Progenitor cell of endocrine pancreas (in vitro differentiated cells): ENCODE measurements at places on chromosomes 6 and 20.

GRCh38 chr20:48689874-48690571 lies 137.8 kb downstream of the PREX1 start:
- no peak for DNase-seq

- no peak for DNase-seq
These were observed 82.5 kb downstream of the CD83 start for GRCh38 chr6:14200047-14200446.

GRCh38 chr6:133551847-133552341 lies 310.7 kb downstream of the EYA4 start:
- no peak for DNase-seq

- no peak for DNase-seq
These were observed 94.8 kb upstream of the AFDN start for GRCh38 chr6:167731731-167732422.

DNA sequence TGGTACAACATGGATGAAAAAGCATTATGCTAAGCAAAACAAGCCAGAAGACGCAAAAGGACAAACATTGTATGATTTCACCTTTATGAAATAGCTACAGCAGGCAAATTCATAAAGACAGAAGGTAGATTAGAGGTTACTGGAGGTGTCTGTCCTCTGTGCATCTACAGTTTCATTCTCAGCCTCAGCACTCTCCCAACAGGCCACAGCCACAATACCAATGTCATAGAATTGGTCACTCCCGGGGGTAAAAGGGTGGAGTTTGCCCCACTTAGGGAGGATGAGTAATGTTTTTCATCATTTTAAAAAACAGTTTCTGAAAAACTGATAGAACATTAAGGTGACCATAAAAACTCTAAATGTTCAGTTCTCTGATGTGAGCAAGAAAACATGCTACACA lies 17.2 kb upstream of the TMX4 start:
- DNase-seq, result no peak

- no peak for DNase-seq
These were observed 82.4 kb downstream of the ZNF292 start for GRCh38 chr6:87237804-87238203.

GRCh38 chr6:163354761-163355425 lies 59.6 kb upstream of the QKI start:
- DNase-seq, result no peak

- no peak for DNase-seq
These were observed 46.8 kb downstream of the ELOVL5 start for GRCh38 chr6:53301801-53302537.

DNA sequence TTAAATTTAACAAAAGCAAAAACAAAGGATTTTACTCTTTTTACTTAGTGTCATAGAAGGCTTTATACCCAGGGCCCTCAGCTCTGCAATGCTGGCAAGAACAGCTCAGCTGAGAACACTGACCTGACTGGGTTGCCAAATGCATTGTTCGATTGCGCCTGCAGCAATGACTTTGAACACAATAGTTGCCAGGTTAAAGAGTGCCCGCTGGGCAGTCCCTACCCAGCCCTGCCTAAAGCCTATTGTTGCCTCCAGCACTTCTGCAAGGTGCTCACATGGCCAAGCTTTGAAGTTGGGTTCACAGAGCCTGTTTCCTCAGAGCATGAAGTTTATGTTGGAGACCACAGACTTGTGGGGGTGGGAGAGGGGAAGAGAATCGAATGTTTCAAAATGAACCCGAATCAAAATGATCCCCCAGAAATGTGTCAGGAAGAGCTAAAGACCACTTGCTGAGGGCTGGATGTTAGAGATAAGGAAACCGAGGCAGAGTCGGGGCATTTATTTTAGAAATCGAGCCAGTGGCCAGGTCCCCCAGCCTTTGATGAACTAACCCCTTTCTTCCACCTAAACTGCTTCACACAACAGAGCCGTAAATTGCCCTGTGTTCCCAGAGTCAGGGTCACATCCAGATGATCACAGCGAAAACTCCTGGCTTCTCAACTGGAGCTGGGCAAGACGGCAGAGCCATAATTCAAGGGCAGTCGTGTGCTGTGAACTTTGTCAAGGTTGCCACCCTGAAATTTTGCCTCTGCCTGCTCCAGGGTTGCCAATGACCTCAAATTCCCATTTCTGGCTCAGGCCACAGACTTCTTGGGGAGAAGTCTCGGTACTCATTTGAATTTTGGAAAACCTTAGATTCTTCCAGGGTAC lies 55.0 kb downstream of the FOXA2 start:
- DNase-seq, result no peak

GRCh38 chr6:157951828-157952227 lies 29.8 kb upstream of the SYNJ2 start:
- no peak for DNase-seq

DNA sequence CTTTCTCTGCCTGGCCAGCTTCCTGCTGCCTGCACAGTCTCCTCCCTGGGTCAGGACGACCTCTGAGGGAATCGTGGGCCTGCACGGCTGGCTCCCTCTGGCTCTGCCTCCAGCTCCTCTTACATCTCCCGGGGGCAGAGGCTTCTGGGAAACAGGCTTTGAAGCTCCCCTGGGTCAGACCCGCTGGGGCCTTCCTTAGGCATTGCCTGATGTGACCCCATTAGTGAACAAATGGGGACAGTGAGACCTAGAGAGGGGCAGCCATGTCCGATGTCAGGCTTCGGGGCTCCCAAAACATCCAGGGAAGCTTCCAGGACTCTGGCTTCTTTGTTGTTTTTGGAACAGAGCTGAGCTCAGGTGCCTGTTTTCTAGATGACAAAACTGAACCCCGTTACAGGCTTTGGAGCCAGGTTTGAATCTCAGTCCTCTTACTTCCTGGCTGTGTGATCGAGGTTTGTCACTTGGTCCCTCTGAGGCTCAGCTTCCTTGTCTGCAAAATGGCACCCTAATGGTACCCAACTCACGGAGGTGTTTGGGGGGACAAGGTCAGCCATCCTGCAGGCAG lies 94.3 kb downstream of the CEBPB start:
- DNase-seq, result no peak

DNA sequence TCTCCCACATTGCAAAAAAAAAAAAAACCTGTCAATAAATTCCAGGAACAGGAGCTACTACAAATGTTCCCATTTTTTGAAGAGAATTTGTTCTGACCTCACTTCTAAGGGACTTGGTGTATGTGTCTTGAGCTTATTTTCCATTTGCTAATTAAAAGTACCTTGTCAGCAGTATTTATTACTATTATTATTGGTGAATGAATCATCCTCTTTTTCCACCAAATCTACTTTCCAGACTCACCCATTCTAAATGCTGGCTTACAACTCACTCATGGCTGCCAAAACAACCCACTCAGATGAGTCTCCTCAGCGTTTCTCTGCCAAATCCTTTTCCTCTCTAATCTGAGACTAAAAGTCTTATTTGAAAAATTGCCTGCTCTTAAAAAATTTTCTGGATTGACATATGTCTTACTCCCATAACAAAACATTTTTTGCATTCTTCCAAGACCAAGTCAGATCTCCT lies 33.2 kb upstream of the TASP1 start:
- DNase-seq, result no peak

DNA sequence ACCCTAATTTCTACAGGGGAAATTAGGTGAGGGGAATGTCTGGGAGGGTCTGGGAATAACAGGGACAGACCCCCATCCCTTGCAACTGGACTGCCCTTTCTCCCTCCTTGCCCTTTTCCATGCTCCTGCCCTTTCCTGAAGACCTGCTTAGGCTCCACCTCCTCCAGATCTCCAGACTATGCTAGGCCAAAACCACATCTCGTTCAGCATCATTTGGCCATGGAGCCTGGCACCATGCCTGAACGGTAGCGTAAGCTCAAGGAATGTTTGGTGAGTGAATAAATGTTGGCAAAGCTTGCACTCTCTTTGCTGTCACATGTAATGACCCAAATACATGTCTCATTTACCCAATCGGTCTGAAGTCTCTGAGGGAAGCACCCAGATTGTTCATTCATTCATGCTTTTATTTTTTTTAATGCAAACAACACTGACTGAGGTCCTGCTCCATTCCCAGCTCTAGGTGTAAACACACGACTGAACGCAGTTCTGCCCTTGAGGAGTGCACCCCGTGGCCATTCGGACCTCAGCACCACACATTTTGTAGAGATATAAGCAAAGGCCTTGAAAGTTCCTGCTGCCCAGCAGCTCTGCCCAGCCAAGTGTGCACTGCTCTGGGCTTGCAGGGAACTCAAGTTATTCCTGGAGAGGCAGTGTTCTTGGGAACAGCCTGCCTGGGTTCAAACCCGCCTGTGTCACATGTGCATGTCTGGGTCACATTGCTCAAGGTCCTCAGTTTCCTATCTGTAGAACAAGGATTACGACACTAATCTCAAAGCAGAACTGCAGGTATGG lies 1.1 kb upstream of the GRM4 start:
- no peak for DNase-seq
